CD8-positive, alpha-beta memory T cell (primary cell): ENCODE measurements at places on chromosomes 3 and 15.

DNA sequence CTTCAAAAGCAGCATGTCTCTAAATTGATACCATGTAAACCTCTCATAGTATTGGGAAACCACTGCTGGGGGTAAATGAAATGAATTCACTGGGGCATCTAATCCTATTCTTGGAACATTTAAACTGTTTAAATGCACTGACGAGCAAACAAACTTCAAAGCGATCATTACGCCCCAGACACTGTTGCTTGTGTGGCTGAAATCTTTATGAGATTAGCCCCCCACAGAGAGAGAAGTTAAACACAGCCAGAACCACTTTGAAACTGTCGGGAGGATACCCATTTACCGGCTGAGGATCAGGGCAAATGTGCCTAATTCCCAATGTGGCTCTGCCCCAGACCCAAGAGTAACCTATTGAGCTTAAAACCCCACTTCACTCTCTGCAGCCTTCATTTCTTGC lies 308.4 kb upstream of the CDIN1 start:
- no peaks in the 10 kb centered on the region for H3K4me1 ChIP-seq
- no peak for DNase-seq
- H3K27me3 ChIP-seq, result no peaks in the 10 kb centered on the region
- no peaks in the 10 kb centered on the region for H3K36me3 ChIP-seq

DNA sequence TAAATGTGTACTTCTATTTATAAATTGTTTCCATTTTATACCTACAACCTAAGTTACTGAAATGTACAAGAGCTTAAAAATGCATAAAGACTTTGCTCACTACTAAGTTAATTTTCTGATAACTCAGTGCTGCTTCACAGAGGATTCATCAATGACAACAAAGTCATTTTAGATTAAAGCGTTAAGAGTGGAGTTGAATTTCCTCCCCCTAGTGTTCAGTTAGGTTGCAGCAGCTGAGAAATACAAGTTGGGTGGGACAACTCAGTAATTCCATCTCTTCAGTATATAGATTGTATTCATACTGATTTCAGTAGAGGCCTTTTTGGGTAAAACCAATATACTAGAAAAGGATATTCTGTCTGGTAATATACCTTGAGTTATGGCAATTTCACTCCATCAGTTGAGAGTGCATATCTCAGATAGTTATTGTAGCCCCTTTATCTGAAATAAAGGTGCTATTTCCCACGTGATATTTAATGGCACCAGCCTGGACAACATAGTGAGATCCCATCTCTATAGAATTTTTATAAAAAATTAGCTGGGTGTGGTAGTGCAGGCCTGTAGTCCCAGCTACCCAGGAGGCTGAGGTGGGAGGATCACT lies 6.9 kb upstream of the RPL35A start:
- no peaks in the 10 kb centered on the region for H3K27me3 ChIP-seq
- no peaks in the 10 kb centered on the region for H3K4me1 ChIP-seq
- H3K36me3 ChIP-seq, result no peaks in the 10 kb centered on the region
- DNase-seq, result peak; percentile 43
- H3K4me3 ChIP-seq, result no peak overlapping the region

DNA sequence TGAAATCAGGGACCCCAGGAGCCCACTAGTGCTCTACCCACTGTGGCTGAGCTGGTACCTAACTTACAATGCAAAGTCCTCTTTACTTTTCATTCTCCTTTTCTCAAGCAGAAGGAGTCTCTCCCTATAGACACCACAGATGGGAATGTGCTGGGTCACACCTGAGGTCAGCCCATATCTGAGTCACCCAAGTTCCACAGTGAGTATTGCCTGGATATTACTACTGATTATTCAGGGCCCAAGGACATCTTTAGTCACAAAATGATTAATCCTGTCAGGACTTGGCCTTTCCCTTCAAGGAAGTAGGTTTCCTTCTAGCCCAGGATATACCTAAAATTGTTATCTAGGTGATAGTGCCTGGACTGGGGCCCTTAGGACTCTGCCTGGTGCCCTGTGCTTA lies 1305.2 kb downstream of the SI start:
- no peak overlapping the region for H3K4me3 ChIP-seq
- H3K27ac ChIP-seq, result no peak overlapping the region
- H3K36me3 ChIP-seq, result no peaks in the 10 kb centered on the region

DNA sequence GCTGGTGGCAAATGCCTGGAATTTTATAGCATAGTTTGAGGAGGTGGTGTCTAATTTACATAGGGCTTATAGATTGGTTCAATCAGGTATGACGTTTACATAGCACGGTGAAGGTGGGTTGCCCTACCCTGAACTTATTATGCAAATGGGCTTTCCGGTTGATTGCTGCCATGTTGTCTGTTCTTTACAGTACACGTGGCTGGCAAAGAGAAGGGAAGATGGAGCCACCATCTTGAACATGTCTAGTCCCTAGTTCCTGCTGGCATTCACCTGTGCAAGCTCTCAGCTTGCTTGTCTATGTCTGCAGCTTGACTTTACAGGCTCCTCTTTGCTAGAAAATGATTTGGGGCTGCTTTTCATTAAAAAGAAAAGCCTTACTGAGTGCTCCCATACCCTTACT lies 14.0 kb upstream of the STAC start:
- no peak overlapping the region for H3K4me3 ChIP-seq
- H3K27ac ChIP-seq, result no peak overlapping the region
- no peaks in the 10 kb centered on the region for H3K4me1 ChIP-seq
- H3K27me3 ChIP-seq, result no peaks in the 10 kb centered on the region

DNA sequence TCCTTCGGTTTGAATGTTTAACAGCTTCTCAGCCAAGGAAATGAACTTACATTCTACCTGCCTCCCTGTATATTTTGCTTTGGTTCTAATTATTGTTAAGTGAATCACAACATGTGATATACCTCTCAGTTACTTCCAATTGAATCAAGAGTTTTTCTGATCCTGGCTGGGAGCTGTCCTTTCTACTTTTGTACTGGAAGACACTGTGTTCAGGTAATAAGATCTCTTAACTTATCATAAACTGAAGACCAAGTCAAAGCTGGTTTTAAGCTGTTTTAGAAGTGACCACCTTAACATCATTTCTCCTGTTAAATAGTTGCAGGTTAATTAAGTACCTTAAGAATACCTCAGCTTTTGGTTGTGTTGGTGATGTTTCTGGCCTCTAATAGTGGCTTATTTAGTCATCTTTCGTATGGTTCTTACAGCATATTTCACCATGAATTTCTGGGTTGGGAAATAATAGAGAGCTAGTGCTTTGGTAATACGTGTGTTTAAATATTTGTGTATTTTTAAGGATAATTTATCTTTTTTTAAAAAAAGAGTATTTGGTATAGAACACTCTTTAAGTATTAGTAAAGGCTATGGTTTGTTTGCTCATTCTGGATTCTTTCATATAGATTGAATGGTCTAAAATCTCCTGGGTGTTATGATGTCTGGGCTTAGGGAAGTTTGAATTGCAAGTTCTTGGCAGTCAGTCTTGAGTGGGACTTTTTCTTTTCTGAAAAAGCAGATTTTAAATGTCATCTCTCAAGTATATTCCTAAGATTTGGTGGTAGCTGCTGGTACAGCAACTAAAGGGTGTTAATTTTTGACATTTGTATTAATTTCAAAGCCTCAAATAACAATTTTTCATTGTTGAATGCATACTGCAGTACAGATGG lies 1.6 kb downstream of the RAB8B start:
- peaks cover 62% of the 10 kb centered on the region for H3K4me1 ChIP-seq
- H3K36me3 ChIP-seq, result no peaks in the 10 kb centered on the region
- peak overlapping the region; percentile 84 for H3K4me3 ChIP-seq
- peak overlapping the region; percentile 75 for H3K27ac ChIP-seq
- no peak for DNase-seq

DNA sequence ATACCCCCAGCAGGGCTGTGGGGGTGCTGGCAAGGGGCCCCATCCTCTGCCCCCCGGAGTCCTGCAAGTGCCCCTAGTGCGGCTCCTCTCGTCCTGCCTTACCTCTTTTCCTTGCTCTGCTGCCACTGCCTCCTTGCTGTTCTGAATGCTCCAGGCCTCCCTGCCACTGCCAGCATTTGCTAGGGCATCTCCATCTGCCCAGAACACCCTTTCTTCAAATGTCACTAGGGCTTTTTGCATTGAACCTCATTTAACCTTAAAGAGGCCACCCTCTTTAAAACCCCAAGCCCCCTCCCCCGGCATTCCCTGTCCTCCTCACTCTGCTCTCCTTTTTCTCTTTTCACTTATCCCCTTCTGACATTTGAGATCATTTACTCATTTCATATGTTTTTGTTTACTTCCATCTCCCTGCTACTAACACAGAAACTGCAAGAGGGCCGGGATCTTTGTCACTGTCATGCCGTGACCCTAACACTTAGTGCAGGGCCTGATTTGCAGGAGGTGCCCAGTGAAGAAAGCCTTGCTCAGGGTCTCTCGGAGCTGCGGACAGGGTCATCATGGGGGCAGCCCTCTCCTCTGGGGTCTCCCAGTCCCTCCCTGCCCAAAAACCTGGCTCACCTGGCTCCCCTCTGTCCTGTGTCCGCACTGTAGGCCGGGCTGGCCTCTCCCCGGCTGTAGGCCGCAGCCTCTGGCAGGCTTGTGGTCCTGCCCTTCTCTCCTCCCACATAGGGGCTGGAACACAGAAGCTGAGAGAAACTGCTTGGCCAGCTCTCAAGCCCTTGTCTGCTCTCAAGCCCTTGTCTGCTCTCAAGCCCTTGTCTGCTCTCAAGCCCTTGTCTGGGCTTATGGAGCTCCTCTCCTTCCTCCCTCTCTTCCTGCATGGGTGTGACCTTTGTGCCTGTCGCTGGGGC lies at the start of gene ACOX2:
Gene ACOX2 (minus strand): TSS at position 690 of the 911 bp plus-strand sequence. CDS start 2,084 bp downstream, outside the sequence.
- no peak within 1 kb of the TSS for H3K4me3 ChIP-seq
- H3K27me3 ChIP-seq, result no peaks in the 10 kb centered on the region
- peaks cover 7% of the 10 kb centered on the region for H3K4me1 ChIP-seq
- no peaks in the 10 kb centered on the region for H3K36me3 ChIP-seq
- DNase-seq, result no peak
- H3K27ac ChIP-seq, result no peak within 1 kb of the TSS

DNA sequence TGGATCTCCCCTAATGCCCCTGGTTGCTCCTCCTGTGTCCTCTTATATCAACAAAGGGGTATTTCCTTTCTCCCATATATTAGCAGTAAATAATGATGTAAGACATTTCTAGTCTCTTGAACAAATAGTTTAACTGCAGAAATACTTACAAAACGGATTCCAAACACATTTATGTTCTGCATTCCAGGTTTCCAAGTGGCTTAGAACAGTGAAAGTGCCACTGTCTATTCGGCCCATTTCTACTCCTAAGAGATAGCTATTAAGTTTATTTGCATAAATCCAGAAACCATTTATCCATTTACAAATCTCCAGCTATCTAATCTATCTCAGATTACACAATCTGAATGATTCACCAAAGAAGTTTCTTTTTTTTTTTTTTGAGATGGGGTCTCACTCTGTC lies 55.8 kb upstream of the FRMD4B start:
- H3K4me3 ChIP-seq, result no peak overlapping the region
- no peaks in the 10 kb centered on the region for H3K4me1 ChIP-seq
- DNase-seq, result no peak
- no peaks in the 10 kb centered on the region for H3K36me3 ChIP-seq
- H3K27ac ChIP-seq, result no peak overlapping the region

DNA sequence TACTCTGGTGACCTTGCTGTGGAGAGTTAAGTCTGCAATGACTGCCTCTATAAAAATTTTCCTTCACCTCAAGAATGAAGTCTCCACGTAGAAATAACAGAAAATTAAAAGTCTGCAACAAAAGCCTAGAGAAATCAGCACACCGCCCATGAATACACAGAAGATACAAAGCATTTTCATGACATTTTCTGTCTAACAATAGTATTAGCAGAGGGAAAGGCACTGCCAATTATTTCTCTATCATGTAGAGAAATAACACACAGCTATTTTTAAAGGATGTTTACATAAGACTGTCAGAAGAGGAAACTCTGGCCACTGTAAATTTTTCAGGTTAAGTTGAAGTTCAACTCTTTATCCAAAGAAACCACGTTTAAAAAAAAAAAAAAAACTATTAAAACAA lies 80.8 kb downstream of the GSK3B start:
- H3K27ac ChIP-seq, result no peak overlapping the region
- H3K27me3 ChIP-seq, result no peaks in the 10 kb centered on the region
- no peak for DNase-seq
- no peaks in the 10 kb centered on the region for H3K36me3 ChIP-seq
- no peak overlapping the region for H3K4me3 ChIP-seq

DNA sequence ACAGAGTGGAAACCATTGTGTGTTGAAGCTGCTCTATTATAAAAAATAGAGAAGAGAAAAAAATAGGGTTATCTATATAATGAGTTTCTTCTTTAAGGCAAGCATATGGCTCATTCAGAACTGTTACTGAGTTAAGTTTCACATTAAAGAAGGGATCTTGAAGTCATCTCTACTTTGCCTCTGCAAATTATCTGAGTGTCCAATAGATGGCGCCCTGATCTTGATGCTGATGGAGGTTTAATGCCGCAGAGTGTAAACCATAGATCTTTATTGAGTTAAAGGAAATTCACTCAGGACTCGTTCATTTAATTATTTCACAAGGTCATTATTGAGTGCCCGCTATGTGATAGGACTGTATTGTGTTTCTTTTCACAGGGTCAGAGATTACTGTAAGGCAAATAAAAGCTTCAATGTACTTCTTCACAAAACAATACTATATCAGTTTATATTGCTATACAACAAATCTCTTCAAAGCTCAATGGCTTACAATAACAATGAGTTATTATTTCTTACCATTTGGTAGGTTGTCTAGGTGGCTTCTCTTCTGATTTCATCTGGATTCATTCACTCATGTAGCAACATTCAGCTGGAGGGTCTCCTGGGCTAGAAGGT lies 171.4 kb downstream of the NSUN3 start:
- no peaks in the 10 kb centered on the region for H3K27me3 ChIP-seq
- no peaks in the 10 kb centered on the region for H3K4me1 ChIP-seq
- no peak overlapping the region for H3K27ac ChIP-seq

GRCh38 chr3:25679642-25680302 lies 15.1 kb upstream of the TOP2B start:
- no peak for DNase-seq
- H3K4me1 ChIP-seq, result no peaks in the 10 kb centered on the region
- no peaks in the 10 kb centered on the region for H3K27me3 ChIP-seq
- no peak overlapping the region for H3K27ac ChIP-seq

DNA sequence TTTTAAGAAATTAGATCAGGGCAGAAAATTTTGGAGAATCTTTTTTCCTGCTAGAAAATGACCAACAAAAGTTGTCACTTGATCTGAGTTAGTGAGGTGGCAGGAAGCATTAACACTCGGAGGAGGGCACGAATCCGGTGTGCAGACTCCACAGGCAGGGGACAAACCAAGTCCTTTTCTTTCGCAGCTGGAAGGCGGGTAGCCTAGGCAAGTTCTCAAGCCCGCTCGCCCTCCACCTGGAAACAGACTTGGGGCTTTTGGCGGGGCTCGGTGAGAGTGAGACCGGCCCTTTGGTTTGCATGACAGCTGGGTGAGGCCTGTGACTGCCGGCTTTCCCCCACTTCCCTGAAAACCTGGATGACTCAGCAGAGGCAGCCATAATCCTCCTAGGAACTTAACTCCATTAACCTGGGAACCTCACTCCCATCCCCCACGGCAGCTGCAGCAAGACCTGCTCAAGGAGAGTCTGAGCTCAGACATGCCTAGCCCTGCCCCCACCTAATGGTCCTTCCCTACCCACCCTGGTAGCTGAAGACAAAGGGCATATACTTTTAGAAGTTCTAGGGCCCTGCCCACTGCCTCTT lies 134.8 kb downstream of the MFSD1 start:
- H3K4me1 ChIP-seq, result no peaks in the 10 kb centered on the region
- no peak overlapping the region for H3K4me3 ChIP-seq
- DNase-seq, result no peak
- no peak overlapping the region for H3K27ac ChIP-seq
- no peaks in the 10 kb centered on the region for H3K36me3 ChIP-seq

- H3K36me3 ChIP-seq, result no peaks in the 10 kb centered on the region
- no peak for DNase-seq
- no peak overlapping the region for H3K27ac ChIP-seq
- H3K4me1 ChIP-seq, result no peaks in the 10 kb centered on the region
These were observed 192.4 kb upstream of the PEX5L start for GRCh38 chr3:180229113-180229512.

- H3K4me3 ChIP-seq, result no peak overlapping the region
- no peak for DNase-seq
These were observed 65.8 kb upstream of the CFAP20DC start for GRCh38 chr3:59115364-59116232.
